NCI-H510A treated with DMSO at 0.1 percent for 48 hours (cell line): ENCODE measurements at places on chromosomes 2 and 18.

GRCh38 chr2:234366891-234367290 lies 130.0 kb downstream of the ARL4C start:
- peak; percentile 71 for DNase-seq

DNA sequence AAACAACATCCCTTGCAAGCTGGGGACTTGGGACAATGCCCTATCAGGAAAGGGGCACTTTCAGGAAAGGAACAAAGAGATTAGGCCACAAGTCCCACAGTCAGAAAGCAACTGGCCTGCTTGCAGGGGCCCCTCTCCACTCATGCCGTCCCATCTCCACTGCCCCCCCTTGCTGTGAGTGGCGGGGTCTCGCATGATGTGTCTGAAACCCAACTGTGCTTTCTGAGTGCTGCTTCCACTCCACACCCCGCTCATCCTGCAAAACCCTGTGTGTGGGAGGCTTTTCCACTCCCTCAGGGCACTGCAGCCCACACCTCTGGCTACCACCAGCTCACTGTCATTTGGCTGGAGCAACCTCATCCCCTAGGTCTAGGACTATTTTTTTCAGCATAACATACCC lies 7.9 kb downstream of the HS6ST1 start:
- DNase-seq = no peak

- no peak for DNase-seq
Measured at GRCh38 chr2:112906276-112906675, 4.7 kb upstream of the IL37 start.

GRCh38 chr2:159449504-159450124 lies 163.1 kb upstream of the WDSUB1 start:
- DNase-seq = no peak

DNA sequence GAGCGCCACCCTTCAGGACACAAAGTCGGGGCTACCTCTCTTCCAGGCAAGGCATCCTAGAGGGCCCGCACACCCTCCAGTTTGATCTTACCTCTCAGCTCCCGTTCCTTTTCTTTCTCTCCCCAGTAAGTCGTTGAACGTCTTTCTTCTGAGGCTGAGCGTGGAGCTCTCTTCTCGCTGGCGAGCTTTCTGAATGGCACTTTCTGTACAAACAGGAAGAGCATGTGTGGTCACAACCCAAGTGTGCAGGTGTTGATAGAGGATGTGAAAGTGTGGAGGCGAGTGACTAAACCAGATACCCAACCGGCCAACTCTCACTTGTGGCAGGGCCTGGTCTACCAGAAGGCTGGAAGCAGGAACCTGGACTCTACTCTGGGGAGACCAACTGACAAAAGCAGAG lies at the start of gene AFF3:
Gene AFF3, minus strand, starts transcription at position 198 of the 400 bp plus-strand sequence. CDS start 38,136 bp downstream, outside the sequence.
- no peak for DNase-seq

DNA sequence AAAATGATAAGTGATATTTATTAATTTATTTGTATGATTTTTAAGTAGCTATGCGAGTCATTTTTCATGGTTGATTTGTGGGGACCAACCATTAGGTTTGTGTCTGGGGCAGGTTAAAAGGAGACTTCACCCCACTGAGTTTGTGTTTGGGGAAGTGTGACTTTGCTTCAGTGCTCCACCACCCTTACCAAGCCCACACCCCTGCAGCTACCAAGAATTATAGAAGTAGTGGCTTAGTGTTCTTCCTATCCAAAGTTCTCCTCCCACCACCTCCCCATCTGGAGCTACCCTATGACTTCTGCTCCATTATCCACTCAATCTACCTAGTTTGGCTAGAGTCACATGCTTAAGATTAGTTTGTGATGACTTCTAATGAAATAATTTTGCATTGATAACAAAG lies 182.1 kb upstream of the ZEB2 start:
- no peak for DNase-seq

- DNase-seq = no peak
Measured at GRCh38 chr18:48193521-48194492, 215.4 kb downstream of the ZBTB7C start.

DNA sequence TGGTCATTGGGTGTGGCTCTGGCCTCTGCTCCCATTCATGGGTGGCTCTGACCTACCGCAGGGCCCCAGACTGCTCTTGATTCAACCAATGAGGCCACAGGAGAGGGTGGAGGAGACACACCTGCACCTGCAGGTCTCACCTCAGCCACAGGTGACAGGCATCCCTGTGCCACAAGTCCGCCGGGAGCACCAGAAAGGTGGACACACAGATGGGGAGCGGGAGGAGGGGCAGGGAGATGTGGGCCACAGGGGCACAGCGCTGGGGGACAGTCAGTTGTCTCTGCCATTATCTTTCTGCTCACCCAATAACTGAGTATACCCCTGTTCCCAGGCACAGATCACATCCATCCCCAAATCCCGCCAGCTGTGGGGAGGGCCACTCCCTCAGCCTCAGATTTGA lies 189.1 kb upstream of the SALL3 start:
- no peak for DNase-seq

- no peak for DNase-seq
Measured at GRCh38 chr2:102780467-102780866, 18.6 kb downstream of the TMEM182 start.

GRCh38 chr18:79926306-79926705 lies 25.1 kb downstream of the SLC66A2 start:
- no peak for DNase-seq

DNA sequence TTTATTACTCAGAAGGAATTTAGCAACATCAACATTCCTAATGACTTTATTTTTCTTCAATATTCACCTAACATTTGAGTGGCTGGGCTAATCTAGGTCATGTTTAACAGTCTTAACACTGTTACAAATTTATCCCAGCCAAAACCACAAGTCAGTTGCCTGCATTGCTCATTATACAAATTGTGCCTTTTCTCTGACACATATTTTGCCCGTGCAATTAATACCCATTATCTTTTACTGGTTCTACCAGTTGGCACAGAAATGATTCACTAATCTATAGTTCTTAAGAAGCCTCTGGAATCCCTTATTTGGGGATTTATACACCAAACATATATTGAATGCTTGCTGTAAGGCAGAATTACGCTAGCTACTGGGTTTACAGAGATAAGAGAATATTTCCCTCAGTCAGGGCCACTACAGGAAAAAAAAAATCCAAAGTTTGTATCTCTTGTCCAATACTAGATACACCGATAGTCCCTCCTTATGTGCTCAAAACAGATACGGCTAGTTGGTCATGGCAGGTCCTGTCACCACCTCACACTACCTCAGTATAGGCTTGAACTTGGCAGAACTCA lies 46.3 kb downstream of the ZCCHC2 start:
- DNase-seq = no peak

- no peak for DNase-seq
Measured at GRCh38 chr2:104233591-104233990, 620.3 kb upstream of the POU3F3 start.

- DNase-seq = no peak
Measured at GRCh38 chr2:47833516-47833968, 50.6 kb downstream of the MSH6 start.

- DNase-seq = no peak
Measured at GRCh38 chr18:38116716-38117115, 551.1 kb upstream of the CELF4 start.

DNA sequence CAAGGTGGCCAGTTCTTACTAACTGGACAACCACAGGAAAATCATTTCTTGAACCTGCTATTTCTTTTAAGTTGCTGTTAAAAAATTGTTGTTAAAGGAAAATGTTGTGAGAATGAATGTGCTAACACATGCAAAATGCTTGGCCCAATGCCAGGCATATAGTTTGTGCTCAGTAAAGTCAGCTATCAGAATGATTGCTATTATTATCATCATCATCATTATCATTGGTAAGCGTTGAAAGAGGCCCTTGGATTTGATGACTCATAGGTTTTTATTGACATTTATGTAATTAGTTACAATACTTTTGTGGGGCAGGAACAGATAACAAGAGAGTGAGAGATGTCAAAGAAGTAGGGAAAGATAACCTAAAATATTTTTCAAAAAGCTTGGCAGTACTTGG lies 394.2 kb upstream of the ZEB2 start:
- DNase-seq = no peak

DNA sequence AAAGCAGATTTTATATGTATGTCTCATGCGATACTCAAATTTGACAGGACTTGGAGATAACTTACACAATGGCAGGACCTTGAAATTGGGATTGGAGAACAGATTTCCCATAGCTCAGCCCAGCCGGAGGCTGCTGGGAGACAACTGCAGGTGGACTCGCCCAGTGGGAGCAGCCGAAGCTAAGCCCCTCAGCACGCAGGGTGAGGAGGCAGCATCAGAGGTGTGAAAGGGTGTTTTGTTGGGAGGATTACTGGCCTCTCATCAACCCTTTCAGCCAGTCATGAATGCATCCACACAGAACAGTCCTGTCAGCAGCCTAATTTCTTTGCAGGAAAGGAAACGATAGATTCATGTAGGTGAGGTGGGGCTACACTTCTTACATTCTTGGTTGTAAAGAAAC lies 110.4 kb upstream of the DYNAP start:
- DNase-seq = no peak

DNA sequence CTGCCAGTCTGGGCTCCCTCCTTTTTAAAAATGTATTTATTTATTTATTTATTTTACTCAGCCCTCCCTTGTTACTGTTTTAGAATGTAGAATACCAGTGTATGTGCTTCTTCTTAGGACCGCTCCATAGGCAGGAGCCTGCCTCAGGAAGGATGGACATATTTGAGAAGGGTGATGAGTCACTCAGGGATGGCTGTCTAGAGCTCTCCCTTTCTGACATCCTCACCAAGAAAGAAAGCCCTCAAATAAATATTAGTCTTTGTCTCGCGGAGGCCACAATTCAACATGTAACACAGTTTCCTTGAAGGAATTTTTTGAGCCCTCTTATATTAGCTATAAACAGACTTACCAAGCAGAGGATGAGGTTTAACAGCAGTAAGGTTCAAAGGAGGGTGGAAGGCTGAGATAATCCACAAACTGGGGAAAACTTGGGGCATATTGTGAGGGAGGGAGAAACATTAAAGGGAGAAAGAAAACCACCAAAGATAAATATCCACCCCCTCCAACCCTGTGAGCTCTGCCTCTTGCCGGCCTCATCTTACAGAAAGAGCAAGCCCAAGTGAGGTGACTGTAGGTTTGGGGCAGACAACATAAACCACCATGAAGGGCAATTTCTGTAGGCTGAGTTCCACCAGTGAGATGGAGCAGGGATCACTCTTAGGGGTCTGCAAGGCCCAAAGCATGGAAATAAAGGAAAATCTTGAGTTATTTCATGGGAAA lies 163.4 kb downstream of the LRRTM1 start:
- DNase-seq = no peak

DNA sequence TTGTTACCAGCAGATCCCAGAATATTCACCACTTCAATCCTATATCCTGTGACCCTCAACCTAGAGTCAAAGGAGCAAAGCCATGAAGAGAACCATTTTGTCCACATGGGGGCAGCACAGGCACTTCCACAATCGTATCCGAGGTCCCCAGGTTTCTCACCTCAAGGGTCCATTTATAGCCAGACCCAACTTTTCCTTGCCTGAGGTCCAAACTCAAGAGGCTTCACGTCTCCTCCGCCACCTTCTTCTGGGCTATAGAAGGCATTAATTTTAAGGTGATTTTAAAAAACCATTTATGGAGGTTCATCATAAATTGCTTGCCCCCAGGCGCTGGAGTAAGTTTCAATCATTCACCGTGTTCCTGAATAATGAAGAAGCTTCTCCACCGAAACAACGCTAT lies 111.6 kb upstream of the NABP1 start:
- peak; percentile 79 for DNase-seq

DNA sequence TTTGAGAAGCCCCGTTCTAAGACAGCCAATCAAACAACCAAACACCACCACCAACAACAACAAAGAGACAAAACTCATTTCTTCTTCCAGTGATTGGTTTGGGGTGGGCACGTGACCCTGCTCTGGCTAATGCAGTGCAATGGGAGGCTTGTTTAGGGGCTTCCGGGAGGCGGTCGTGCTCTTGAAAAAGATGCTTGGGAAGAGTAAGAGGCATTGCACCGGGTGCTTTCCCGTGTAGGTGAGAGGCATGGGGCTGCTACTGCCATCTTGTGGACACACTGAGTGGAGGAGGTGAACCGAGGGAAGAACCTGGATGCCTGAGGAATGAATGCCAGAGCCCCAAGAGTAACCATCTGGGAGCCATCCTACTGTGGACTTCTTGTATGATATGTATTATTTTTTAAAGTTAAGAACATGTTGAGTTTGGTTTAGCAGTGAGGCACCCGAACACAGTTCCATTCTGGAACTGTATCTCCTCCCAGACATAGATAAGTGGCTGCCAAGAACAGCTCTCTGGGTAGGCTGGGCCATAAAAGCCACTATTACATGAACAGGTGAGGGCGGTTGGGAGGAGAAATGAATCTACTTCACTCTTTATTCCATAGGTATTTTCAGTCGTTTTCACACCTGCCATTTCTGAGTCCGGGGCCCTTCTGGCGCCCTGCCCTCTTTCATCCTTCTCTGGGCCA lies 19.1 kb upstream of the ARHGAP25 start:
- DNase-seq = no peak

GRCh38 chr2:1590596-1591460 lies 153.5 kb downstream of the PXDN start:
- DNase-seq = no peak
